ENCODE measurements at places on chromosomes 4 and X.
A peak's percentile ranks its signal among the peaks of the same experiment; 100 is the strongest.

DNA sequence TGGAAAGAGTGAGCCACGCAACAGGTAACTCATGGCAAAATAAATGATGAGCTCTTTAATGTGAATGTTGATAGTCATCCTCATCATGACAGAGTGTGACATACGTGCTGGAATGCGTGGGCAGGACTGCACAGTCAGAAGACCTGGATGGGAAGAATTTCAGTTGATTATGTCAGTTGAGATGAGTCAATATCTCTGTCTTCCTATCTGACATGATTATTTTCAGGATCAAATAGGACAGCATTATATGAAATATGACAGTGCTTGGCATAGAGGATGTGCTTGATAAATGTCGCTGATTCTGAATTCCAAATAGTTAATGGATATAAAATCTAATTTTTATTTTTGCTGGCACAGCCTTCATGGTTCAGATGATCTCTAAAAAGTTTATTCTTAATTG lies 95.1 kb downstream of the IL15 start:
- DNase-seq: peak; percentile 38

DNA sequence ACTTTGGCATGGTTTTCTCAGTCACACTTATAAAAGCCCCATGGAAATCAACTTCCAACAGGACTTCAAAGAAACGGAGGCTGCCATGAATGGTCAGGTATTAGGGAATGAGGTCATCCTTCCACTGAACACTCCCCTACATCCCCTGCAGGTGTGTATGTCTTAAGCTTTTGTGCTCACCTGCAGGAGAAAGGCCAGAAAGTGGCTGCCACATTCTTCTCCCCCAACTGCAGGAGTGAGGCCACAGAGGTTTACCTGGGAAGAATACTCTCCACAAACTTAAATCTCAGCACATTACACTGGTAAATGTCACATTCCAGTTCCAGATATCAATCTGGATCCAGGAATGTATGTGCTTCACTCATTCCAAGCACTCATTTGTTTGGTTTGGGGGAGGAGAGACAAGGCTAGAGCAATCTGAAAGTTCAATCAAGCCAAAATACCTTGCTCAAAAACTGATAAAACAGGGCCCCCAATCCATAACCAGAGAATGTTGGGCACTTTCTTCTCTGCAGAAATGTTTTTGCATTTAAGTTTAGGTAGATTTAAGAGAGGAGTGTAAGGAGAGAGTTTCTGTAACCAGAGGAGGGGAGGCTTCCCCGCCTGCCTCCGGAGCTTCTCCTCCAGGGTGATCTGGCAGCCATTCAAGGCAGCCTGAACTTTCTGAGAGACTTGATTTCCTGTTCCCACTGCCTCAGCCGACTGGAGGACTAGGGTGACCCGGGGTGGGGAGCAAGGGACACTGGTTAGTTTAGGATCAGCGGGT lies 15.4 kb downstream of the FAM9C start:
- DNase-seq: peak; percentile 76

DNA sequence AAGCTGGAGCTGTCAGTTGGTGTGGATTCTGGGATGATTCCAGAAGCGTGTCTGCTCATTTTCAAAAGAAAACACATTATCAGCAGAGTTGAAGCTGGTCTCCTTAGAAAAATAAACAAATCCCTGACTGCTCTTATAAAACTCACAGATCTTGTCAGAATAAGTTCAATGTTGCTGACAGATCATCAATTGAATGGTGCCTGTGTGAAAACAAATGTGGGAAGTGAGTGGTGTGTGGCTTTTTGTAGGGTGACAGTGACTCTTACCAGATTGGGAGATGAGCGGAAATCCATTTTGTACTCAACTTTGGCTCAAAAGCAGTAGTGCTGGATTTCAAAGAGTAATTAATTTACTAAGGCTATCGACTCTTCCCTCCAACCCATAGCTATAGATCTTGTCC lies 807.8 kb downstream of the RAPGEF2 start:
- DNase-seq: no peak

DNA sequence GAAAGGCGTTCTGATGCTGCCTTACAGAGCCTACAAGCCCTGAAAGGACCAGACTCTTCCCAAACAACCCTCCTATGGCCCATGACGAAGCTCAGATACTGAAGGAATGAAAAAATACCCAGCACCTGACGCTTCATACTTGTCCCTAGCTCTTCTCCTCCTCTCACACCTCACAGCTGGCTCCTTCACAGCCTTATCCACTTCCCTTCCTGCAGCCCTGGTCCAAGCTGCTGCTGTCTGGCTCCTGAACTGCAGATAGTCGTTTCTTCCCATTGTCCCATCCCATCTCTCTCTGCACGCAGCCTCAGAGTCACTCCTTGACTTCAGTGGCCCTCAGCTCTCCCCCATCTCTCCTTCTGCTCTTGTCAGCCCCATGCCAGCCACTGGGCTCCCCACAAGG lies 56.6 kb downstream of the FAM193A start:
- DNase-seq: no peak

GRCh38 chr4:52408032-52408431 lies 251.1 kb downstream of the USP46 start:
- DNase-seq: no peak

- DNase-seq: no peak
These were observed 36.5 kb upstream of the PPM1K start for GRCh38 chr4:88320780-88321373.

DNA sequence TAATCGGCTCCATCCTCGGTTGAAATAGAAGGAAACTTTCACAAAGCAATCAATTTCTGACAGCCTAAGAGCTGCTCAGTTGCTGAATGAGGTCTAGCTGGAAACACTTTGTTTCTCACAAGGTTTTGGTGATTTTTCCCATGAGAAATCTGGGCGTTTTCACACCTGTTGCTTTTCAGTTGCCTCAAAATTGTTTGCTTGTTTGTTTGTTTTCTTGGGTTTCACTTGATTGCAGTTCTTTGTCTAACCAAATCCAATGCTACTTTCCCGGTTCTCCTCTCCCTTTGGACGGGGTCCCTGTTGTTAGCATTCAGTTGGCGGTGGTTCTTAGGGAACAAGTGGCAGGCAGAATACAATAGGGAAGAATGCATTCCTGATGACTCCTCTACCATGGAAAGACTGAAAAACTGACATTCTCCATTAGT lies 135.5 kb downstream of the PALLD start:
- DNase-seq: peak; percentile 53

GRCh38 chrX:40099055-40099958 lies 1.5 kb upstream of the BCOR start:
- DNase-seq: no peak

DNA sequence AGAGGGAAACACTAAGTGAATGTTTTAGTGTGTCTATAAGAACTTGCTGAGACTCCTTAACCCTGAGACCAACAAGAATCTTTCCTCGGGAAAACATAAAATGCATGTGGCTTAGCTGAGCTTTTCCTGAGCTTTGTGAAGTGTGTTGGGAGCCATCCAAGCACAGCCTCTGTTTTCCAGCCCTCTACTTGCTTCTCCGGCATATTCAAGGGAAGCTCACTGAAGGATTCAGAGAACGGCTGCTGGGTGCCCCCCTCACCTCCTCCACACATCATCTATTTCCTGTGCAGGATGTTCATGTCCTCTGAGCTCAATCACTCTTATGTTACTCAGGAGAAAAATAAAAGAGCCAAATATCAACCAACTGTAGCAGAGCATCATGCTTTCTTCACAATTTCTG lies 492.1 kb downstream of the IL15 start:
- DNase-seq: peak; percentile 3

GRCh38 chr4:32597354-32597753 lies 1877.2 kb downstream of the PCDH7 start:
- no peak for DNase-seq

DNA sequence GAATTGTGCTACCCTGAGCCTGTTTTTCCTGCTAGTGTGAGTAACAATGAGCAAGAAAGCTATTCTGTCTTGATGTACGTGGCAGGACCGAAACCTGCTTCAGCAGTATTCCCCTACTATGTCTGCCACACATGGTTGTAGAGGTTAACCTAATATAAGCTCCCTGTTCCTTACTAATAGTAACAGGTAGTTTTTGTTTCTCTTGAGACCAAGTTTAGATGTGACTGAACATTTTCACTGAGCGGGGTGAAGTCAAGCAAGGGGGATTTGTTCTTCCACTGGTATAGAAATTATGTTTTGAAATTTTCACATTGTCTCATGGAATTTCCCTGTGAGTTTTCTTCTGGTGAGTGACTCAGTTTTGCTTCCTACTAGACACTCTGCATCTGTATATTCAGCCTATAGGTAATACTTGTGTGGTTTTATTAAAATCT lies 37.3 kb downstream of the RRAGB start:
- DNase-seq: no peak

- DNase-seq: no peak
These were observed 31.9 kb downstream of the FAT4 start for GRCh38 chr4:125346616-125347015.

GRCh38 chrX:99722094-99722493 lies 688.0 kb downstream of the PCDH19 start:
- DNase-seq: no peak

GRCh38 chr4:133585323-133585722 lies 436.2 kb downstream of the PCDH10 start:
- no peak for DNase-seq

DNA sequence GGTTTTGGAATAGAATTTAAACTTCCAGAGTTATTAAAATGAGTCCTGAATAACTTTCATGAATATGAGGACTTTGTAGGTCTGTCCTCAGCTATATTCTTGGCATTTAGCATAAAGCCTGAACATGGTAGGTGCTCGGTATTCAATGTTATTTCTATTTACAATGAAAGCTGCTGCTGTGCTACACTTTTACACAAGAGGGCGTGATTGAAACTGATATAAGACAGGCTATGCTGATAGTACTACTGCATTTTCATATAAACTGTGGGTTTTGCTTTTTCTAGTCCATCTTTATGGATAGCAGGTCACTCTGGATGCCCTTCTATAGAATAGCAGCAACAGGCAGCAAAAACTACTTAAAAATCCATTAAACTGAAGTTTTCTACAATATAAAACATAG lies 12.3 kb upstream of the GNPDA2 start:
- no peak for DNase-seq

DNA sequence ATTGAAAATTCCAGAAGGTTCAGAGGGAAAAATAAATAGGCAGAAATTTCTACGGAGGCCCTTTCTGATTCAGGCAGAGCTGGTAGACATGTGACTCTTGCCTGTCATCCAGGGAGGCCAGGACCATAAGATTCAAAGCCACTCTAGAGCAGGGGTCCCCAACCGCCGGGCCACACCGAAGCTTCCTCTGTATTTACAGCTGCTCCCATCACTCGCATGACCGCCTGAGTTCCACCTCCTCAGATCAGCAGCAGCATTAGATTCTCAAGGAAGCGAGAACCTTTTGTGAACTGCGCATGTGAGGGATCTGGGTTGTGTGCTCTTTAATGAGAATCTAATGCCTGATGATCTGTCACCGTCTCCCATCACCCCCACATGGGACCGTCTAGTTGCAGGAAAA lies 72.2 kb downstream of the RWDD4 start:
- no peak for DNase-seq

DNA sequence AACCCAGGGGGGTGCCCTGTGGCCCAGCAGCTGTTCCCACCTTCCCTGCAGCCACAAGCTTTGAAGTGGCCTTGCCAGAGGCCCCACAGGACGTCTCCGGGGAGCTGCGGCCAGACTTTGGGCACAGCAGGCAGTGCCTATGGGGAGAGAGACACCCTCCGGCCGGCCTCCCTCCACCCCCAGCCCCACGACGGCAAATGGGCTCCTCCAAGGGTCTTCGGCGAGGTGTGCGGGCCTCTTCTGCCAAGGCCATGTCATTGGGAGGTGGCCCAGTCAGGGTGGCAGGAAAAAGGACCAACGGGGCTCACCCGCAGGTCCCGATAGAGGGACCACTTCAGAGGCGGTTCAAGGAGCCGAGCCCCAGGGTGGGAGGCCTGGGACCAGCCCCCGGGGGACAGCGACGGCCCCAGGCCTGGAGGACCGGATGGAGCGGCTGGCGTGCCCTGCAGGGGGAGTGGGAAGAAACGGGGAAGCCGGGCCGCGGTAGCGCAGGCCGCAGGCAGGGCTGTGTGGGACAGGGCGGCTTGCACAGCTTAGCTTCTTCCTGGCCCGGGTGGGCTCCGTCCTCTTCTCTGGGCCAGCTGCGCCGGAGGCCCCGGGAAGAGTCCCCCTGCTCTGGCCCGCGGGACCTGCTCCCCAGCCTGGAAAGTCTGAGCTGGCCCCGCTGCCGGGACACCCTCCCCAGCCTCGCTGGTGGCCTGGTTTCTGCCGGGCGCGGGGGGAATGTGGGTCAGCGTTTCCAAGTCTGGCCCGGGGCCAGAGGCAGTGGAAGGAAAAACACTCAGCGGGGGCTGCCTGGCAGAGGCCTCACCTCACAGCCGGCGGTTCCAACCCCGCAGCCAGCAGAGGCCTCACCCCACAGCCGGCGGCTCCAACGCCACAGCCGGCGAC lies 21.9 kb upstream of the SPON2 start:
- no peak for DNase-seq

DNA sequence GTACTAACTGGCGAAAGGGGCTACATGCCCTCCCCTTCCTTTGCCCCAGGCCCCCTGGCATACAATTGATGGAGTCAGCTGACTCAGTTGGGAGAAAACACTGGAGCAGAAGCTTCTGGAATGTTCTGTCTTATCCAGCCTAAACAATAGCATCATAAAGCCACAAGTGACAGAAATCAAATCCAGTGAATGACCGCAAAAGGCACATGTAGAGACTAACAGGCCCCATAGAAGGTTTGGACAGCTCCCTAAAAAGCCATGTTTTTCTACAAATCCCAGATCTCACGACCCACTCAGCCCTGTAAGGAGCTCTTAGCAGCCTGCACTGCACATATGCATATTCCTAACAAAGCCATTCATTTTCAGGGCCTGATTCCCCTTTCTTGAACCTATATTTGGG lies 25.1 kb downstream of the SCARB2 start:
- peak; percentile 29 for DNase-seq

GRCh38 chr4:173752610-173753230 lies 222.7 kb upstream of the HAND2 start:
- peak; percentile 7 for DNase-seq

DNA sequence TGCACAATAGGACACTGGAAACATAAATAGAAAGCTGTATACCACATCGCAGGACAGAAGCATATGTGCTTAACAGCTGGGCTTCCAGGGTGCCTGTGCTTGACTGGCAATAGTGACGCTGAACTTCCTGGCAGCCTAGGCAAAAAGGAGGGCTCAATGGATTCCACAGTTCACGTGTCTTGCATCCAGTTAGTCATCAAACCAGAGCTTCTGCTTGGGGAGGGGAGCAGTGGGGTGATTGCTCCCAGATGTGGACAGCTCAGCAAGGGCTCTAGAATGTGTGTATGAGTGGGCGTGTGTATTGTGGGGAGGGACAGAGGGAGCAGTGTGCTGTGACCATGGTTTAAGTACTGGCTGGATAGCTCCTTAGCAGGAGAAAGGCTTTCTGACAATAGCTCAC lies 2.3 kb downstream of the PRRG3 start:
- DNase-seq: peak; percentile 75

- DNase-seq: no peak
These were observed 19.9 kb upstream of the TRIM61 start for GRCh38 chr4:164997324-164997723.

DNA sequence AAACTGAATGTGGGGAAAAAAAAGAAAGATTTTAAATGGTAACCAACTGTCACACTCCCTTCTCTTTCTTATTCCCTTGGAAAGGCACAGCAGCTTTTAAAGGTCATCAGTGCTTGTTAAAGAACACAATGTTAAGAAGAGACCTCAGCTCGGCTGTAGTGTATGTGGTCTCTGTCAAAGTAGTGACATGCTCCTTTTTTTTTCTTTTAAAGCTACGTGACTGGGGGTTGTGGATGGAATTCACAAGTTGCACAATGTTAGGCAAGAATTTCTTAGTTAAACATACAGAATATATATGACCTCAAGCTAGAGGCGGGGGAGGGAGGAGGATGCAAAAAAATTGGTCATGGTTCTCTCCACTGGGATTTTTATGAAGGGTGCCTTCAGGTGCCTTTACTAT lies 45.6 kb downstream of the OCRL start:
- peak; percentile 62 for DNase-seq

Measured in fibroblast of skin of back (primary cell).